ENCODE measurements at places on chromosomes 5 and 9.

DNA sequence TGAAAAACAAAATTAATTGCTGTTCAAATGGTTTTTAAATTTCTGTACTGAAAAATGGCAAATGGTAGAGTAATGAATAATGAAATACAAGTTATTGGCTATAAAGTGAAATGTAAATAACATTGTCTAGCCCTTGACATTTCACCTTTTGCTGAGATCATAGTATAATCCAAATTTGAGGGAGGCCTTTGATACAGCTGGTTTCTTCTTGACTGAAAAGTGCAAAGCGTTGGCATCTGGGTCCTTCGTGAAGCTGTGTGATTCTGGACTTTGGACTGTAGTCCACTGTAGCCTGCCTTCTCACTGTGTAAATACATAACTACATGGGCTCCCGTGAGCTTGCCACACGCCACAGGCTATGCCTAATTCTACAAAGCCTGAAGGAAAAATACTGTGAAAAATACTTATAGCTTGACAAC lies 52.3 kb downstream of the ARHGEF28 start:
- no peak for DNase-seq

GRCh38 chr9:77017505-77017894 lies 2.0 kb upstream of the FOXB2 start:
- DNase-seq = no peak

- no peak for DNase-seq
Observed at GRCh38 chr5:42677156-42677842, 79.3 kb upstream of the CCDC152 start.

DNA sequence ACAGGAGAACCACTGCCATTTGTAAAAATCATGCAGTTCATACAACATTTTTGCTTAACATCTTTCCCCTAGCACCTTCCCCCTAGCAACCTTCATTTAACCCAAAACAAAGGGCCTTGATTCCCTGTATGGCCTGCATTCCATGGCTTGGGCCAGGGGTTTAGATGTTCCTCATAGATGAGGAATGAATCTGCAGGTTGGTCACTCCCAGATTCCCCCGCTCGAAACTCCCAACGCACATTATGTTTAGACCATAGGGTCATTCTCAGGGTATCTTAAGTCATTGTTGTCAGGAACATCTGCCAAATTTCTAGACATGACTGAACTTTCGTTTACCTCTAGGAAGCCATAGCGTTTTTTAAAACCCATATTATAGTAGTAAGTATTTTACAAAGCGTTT lies 282.2 kb upstream of the VLDLR start:
- no peak for DNase-seq

DNA sequence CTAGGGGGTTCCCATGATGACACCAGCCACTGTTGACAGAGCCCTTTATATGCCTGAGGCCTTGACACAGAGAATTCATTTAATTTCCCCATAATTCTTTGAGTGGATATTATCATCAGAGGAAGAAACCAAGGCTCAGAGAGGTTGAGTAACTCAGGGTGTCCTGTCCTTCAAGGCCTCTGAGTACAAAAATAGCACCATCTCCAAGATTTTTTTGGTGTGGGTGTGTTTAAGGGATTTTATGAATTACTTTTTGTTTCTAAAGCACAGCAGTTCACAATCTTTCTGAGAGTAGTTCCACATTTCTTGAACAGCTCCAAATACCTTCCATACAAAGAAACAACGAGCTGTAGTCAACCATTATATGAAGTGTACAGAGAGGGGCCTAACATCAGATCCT lies 6.2 kb upstream of the GSN start:
- DNase-seq = no peak

- no peak for DNase-seq
Observed at GRCh38 chr5:95763941-95764340, 32.8 kb downstream of the RHOBTB3 start.

- no peak for DNase-seq
Observed at GRCh38 chr5:146706321-146706972, 172.1 kb downstream of the PPP2R2B start.

- DNase-seq = no peak
Observed at GRCh38 chr9:124284940-124285441, 27.2 kb downstream of the NEK6 start.

DNA sequence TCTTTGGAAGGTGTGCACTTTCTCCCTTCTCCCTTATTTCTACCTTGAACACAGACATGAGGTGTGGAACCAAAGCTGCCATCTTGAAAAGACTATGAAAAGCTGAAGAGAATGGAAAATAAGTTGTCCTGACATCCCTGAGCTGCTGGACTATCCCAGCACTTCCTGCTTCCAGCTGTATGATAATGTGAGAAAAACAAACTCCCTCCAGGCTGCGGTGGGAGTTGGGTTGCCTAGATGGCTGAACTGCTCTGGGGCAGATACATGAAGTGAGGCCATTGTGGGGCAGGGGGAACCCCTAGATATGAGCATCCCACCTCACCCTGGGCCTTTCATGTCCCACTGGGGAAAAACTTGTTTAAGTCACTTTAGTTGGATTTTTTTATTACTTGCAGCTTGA lies 82.4 kb downstream of the BOD1 start:
- DNase-seq = no peak

GRCh38 chr9:101383361-101383760 lies 1.4 kb downstream of the BAAT start:
- no peak for DNase-seq

DNA sequence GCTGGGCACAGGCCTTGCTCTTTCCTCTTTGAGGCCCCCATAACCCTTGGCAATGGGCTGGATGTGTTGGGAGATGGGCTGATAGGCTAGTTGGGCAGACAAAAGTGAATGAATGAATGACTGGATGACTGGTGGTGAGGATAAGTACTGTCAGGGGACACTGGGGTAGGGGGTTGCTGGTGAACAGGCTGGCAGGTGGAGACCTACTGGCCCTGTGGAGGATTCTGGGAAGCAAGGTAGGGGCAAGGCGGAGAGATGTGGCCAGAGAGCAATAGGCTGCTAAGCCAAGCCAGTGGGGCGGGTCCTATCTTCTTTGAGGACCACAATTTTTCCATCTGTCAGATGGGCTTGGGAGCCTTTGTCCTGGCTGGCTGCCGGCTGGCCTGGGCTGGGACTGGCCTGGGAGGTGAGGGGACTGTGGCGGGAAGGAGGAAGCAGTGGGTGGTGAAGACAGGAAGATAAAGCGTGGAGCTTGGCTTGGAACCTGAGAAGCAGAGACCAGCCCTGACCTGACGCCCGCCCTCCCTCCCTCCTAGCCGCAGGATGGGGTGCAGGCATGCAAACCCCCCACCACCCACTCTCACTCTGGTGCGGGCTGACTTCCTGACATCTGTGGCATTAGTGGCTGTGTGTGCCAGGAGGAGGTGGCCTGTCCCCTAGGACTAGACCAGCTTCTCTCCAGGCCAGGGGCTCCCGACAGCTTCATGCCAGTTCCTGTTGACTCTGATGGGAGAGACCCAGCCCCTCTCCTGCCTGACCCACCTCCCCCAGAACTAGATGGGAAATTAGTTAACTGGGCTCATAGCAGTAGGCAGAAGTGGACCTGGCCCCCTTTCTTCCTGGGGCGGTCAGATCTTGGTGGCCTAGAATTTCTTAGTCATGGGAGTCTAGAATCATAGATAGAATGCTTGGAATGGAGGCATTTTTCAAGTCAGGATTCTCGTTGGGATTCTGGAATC lies 9.5 kb downstream of the CXXC5 start:
- DNase-seq = no peak

GRCh38 chr5:100584069-100584468 lies 48.9 kb downstream of the FAM174A start:
- DNase-seq = no peak

- DNase-seq = peak; percentile 48
Observed at GRCh38 chr5:55344392-55344992, 36.7 kb downstream of the MTREX start.

- no peak for DNase-seq
Observed at GRCh38 chr9:17739022-17739421, 160.2 kb downstream of the SH3GL2 start.

DNA sequence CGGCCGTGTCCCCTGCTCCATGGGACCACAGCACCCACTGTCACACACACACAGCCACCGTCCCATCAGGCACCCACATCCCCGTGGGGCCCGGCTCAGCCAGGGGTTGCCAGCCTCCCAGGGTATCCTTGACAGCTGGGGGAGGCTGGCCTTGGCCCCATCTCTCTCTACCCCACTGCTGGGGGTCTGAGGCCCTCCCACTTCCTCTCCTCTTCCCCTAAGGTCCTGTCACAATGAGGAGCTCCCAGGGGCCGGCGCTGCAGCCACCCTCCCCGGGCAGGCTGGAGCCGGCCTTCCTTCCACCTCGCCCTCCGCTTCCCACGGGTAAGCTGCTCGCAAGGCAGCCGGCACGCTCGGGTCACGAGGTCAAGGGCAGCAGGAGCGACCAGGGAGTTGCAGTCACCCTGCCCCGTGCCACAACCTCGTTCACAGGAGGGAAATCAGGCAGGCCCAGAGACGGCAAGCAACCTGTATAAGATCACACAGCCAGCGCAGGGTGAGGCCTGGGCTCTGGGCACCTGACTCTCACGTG lies 38.6 kb upstream of the NOTCH1 start:
- no peak for DNase-seq

GRCh38 chr5:150021491-150022157 lies 21.1 kb downstream of the HMGXB3 start:
- DNase-seq = no peak

- DNase-seq = no peak
Observed at GRCh38 chr5:53030893-53031292, 41.7 kb downstream of the ITGA2 start.

DNA sequence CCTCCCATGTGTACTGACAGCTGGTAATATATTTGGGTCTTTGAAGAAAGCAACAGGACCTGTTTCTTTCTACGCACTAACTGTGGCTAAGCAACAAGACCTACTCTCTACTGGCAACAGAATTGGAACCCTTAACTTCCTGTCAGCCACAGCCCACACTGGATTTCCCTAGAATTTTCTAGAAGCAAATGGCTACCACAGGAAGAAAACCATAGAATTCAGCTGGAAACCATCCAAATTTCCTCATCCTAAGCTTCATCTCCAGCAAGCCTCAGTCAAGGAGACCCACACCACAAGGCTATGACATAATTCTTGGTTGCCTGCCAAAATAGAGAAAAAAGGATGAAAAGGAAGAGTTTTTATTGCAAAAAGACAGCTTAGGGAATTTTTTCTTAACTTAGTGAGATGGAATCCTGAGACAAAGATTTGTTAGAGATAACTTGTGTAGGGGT lies 171.8 kb upstream of the TNC start:
- no peak for DNase-seq

- DNase-seq = no peak
Observed at GRCh38 chr9:33014665-33015014, 10.4 kb upstream of the DNAJA1 start.

GRCh38 chr5:126809916-126810315 lies 33.0 kb downstream of the LMNB1 start:
- DNase-seq = no peak

- DNase-seq = no peak
Observed at GRCh38 chr5:143509758-143510221, 106.3 kb upstream of the NR3C1 start.

DNA sequence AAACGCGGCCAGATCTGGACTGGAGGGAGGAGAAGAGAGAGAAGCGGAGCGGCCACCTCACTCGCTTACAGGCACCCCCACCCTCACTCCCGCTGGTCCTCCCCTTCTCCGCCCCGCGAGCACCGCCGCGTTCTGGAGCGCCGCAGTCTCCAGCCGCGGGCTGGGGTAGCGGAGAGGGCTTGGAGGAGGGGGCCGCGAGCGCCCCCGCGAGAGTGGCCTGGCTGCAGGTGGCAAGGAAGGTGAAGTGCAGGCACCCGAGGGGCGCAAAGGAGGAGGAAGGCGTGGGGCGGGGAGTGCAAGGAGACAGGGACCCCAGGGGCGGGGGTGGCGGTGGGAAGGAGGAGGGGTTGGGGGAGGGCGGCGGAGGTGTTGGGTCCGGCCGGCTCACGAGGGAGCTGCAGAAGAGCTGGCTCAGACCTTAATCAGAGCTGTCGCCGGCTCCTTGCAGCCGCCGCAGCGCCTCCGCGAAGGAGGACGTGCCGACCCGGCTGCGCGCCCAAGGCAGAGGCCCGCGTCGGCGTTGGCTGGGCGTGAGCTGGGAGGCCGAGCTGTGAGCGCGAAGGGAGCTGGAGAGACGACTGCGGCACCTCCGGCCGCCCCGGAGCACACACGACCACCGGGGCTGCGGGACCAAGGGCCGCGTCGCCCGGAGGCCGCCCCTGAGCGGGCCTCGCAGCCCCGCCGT lies at the start of gene DMRT3:
TSS of gene DMRT3 (plus strand) at position 398 of the 685 bp plus-strand sequence. CDS start 347 bp downstream, outside the sequence.
- DNase-seq = no peak

DNA sequence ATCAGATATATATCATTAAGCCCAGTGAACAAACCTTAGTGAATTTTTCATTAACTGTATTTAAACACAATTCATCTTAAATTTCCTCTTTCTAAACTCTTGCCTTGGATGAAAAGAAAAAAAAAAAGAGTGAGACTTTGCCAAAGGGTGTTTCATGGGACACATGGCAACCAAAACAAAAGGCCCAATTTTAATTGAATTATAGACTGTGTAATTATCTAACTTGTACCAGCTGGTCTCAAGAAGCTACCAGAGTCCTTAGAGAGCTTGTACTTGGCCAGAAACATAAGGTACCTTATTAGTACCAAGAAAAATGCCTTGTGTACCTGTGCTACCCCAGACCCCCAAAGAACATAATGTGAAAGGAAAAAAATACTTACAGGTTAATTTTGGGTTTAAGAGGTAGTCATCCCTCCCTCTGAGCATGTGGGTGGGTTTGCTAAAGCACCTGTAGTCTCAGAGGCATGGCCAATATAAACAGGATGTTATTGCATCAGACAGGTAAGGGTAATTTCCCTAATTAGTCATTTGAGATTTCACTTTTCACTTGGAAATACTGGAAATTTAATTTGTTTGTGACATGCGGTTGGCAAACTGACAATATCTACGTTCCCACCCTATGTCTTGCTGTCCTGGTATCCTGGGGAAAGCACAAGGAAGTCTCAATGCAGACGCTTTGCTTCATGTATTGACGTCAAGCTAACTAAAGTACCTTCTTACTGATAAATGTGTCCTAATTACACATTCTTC lies 90.1 kb downstream of the SNCAIP start:
- no peak for DNase-seq

- DNase-seq = no peak
Observed at GRCh38 chr5:133428072-133428660, 184.2 kb downstream of the FSTL4 start.
